Prostate gland (tissue), 2 donors: ENCODE measurements at places on chromosomes 7 and 10.

DNA sequence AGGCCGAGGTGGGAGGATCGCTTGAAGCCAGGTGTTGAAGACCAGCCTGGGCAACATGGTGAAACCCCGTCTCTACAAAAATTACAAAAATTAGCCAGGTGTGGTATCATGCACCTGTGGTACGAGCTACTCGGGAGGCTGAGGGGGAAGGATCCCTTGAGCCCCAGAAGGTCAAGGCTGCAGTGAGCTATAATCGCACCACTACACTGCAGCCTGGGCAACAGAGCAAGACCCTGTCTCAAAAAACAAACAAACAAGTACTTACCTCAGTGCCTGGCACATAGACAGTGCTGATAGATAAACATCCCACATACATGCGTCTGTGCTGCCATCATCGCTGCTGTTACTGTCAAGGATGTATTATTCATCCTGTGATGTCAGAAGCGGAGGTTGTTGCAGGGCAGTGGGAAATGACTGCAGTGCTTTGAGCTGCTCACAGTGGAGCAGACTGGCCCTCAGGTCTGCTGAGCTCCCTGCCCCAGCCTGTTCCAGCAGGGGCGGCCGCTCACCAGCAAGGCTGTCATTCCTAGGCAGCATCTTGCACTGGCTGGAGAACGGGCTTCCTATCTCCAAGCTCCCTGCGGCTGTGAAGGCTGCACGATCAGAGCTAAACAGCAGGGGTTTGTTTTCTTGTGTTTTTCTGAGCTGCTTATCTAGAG, 18.6 kb downstream of the FOXK1 start:
- DNase-seq, result no peak
- H3K4me3 ChIP-seq, result no peak overlapping the region
- H3K36me3 ChIP-seq, result no peaks in the 10 kb centered on the region
- H3K4me1 ChIP-seq, result peaks cover 4% of the 10 kb centered on the region
- no peak overlapping the region for H3K27ac ChIP-seq
- H3K27me3 ChIP-seq, result no peaks in the 10 kb centered on the region

- no peak overlapping the region for H3K27ac ChIP-seq
- H3K27me3 ChIP-seq, result no peaks in the 10 kb centered on the region
- no peaks in the 10 kb centered on the region for H3K4me1 ChIP-seq
- DNase-seq, result no peak
- H3K4me3 ChIP-seq, result no peak overlapping the region
These were observed 58.9 kb downstream of the POLL start for GRCh38 chr10:101529207-101529606.

DNA sequence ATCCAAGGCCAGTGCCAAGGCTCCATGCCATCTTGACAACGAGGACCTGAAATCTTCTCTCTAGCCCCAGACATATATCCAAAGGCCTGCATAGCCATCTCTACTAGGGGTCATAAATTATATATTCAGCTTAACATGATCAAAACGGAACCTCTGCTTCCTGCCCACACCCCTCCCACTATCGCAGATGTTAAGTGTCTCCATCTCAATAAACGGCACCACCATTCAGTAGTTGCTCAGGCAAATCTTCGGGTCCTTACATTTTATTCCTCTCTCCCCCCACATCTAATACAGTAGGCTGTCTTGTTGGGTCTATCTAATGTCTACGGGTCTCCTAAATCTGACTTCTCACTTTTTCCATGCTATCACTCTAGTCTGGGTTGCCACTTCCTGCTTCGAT, 201.1 kb upstream of the PLXNA4 start:
- H3K36me3 ChIP-seq, result no peaks in the 10 kb centered on the region
- H3K27ac ChIP-seq, result no peak overlapping the region
- no peaks in the 10 kb centered on the region for H3K4me1 ChIP-seq
- no peak overlapping the region for H3K4me3 ChIP-seq
- no peaks in the 10 kb centered on the region for H3K27me3 ChIP-seq

GRCh38 chr7:115015619-115016018, 93.7 kb downstream of the MDFIC start:
- no peaks in the 10 kb centered on the region for H3K36me3 ChIP-seq
- no peak overlapping the region for H3K27ac ChIP-seq
- H3K27me3 ChIP-seq, result no peaks in the 10 kb centered on the region
- DNase-seq, result no peak
- no peaks in the 10 kb centered on the region for H3K4me1 ChIP-seq

GRCh38 chr10:131852823-131853609, 47.8 kb upstream of the PPP2R2D start:
- no peak overlapping the region for H3K27ac ChIP-seq
- no peaks in the 10 kb centered on the region for H3K36me3 ChIP-seq
- no peaks in the 10 kb centered on the region for H3K4me1 ChIP-seq
- DNase-seq, result no peak
- no peaks in the 10 kb centered on the region for H3K27me3 ChIP-seq

GRCh38 chr10:33253411-33253810, 81.1 kb downstream of the NRP1 start:
- H3K27me3 ChIP-seq, result no peaks in the 10 kb centered on the region
- no peaks in the 10 kb centered on the region for H3K4me1 ChIP-seq
- H3K36me3 ChIP-seq, result no peaks in the 10 kb centered on the region
- no peak overlapping the region for H3K4me3 ChIP-seq

- no peaks in the 10 kb centered on the region for H3K4me1 ChIP-seq
- no peaks in the 10 kb centered on the region for H3K36me3 ChIP-seq
- no peak for DNase-seq
- H3K4me3 ChIP-seq, result no peak overlapping the region
- H3K27me3 ChIP-seq, result no peaks in the 10 kb centered on the region
- H3K27ac ChIP-seq, result no peak overlapping the region
These were observed 16.8 kb upstream of the GIMAP6 start for GRCh38 chr7:150649080-150649385.
